ENCODE measurements at places on chromosomes 12 and 14.

- no peak for DNase-seq
Measured at GRCh38 chr12:113766879-113767878, 198.9 kb downstream of the RBM19 start.

- no peak for DNase-seq
Measured at GRCh38 chr12:67496581-67496980, 152.0 kb upstream of the DYRK2 start.

GRCh38 chr12:15719230-15719629, 70.0 kb downstream of the EPS8 start:
- no peak for DNase-seq

- no peak for DNase-seq
Measured at GRCh38 chr12:31813305-31813704, 84.5 kb upstream of the AMN1 start.

GRCh38 chr12:124422570-124423523, 128.0 kb downstream of the RFLNA start:
- no peak for DNase-seq

- no peak for DNase-seq
Measured at GRCh38 chr14:61643555-61643954, 51.8 kb upstream of the HIF1A start.

- DNase-seq: no peak
Measured at GRCh38 chr12:93862424-93862823, 185.2 kb downstream of the CRADD start.

- no peak for DNase-seq
Measured at GRCh38 chr12:49019120-49019430, 499 bp upstream of the PRKAG1 start.

GRCh38 chr12:4202918-4203317, 70.6 kb upstream of the CCND2 start:
- no peak for DNase-seq
